ENCODE measurements at places on chromosomes 4 and X. TPM values are rescaled to one million over a fixed set of nuclear protein-coding genes. Genes with fewer than 3 reads are reported as not detected.

ADGRG4 gene
- polyA plus RNA-seq: not detected

SH3BGRL gene
- 132 TPM for polyA plus RNA-seq

TLR2 gene
- polyA plus RNA-seq: 4.8 TPM

KDR gene
- polyA plus RNA-seq: 1.6 TPM

TRIML1 gene
- not detected for polyA plus RNA-seq

- no peak overlapping the region for H3K4me3 ChIP-seq
- no peak for DNase-seq
- H3K27ac ChIP-seq: no peak overlapping the region
- H3K27me3 ChIP-seq: no peaks in the 10 kb centered on the region
- H3K36me3 ChIP-seq: no peaks in the 10 kb centered on the region
Measured at GRCh38 chr4:38322714-38323113, 341.3 kb upstream of the KLF3 start.

DNA sequence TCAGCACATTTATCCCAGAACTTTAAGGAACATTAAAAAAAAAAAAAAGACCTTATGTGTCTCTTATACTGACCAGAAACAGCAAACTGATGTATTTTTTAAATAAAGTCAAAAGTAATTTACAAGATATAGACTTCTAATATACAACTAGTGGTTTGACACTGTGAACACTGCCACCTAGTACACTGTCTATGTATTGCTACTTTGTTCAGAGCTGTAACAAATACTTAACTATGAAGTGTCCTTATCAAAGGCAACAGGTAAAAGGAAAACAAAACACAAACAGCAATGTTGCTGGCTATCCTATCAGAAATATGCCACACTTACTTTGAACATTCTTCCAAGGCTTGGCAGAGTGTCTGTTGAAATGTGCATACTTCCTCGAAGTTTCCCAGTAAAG lies 60.4 kb downstream of the CD40LG start:
- no peak overlapping the region for H3K4me3 ChIP-seq
- H3K27ac ChIP-seq: no peak overlapping the region
- H3K36me3 ChIP-seq: no peaks in the 10 kb centered on the region
- no peak for DNase-seq
- peaks cover 5% of the 10 kb centered on the region for H3K4me1 ChIP-seq

DNA sequence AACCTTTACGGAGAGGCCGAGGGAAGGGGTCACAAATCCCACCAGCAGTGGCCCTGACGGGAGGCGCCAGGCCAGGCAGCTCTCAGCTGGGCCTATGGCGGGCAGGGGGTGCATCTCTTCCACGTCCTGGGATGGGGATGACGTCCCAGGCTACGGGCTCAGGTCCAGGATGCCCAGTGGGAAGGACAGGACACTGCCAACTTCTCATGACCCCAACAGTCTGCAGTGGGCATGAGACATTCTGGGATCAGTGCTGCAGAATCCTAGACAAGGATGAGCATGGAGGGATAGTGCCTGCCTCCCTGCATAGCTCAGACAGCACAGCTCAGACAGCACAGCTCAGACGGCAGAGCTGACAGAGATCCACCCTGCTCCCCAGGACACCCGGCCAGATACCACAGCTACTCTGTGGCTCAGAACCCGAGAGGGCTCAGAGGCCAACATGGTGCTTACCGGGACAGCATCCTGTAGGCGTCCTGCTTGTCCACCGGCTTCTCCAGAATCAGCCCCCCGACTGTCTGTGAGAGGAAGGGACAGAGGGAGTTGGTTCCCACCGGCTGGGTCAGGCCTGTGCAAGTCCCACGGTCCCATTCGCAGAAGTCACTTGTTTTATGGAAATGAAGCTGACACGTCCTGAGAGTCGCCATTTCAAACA lies 17.3 kb downstream of the ASMTL start:
- no peaks in the 10 kb centered on the region for H3K27me3 ChIP-seq
- H3K27ac ChIP-seq: no peak overlapping the region
- peak; percentile 70 for DNase-seq
- no peaks in the 10 kb centered on the region for H3K4me1 ChIP-seq
- peaks cover 84% of the 10 kb centered on the region for H3K36me3 ChIP-seq

DNA sequence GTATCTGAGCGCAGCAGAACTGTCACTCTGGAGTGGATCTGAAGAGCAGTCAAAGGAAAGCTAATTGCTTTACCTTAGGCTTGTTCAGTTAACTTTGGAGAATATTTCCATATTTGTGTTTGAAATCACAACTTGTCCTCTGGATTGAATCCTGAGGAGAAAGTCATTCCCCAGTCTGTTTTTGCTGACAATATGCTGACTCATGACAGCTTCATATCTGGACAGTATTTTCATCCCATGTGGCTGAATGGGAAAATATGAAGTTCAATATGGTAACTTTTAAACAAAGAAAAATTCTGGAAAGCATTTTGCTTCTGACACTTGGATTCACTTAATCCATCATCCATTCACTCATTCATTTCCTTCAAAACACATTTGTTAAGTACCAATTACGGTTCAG lies 46.3 kb upstream of the MAGEC3 start:
- no peaks in the 10 kb centered on the region for H3K27me3 ChIP-seq
- H3K27ac ChIP-seq: no peak overlapping the region
- H3K4me1 ChIP-seq: no peaks in the 10 kb centered on the region
- H3K4me3 ChIP-seq: no peak overlapping the region

GRCh38 chr4:121011780-121012340 lies 60.5 kb downstream of the NDNF start:
- H3K27ac ChIP-seq: no peak overlapping the region
- H3K4me3 ChIP-seq: no peak overlapping the region
- H3K36me3 ChIP-seq: no peaks in the 10 kb centered on the region
- no peak for DNase-seq

Data from spleen (tissue), 13 donors.